ENCODE measurements at places on chromosomes 6 and 20.

DNA sequence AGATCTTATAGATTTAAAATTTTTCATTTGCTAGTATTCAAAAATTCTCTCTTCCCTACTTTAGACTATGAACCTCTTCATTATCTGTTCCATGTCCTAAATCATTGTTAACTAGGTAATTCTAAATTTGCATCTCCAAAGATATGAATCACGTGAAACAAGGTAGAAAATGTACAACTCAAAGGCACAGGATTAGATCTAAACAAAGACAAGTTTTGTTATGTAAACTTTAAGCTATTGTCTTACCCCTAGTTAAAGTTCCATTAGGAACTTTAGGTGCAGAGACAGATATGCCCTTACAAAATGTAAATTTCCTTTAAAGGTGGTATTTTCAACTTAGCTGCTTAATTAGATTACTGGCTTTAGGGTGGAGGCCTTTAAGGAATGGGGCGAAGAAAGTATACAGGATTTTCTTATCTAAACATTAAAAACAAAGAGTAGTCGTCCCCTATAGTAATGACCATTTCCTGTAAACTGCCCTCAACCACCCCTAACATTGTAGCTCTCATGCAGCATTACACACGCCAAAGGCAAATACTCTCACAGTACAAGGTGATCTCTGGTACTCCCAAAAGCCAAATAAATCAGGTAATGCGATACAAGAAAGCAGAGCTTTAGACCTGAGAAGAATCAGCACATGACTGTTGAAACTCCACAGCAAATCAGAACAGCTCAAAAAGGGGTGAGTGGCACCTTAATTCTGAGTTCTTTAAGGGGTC, 57.4 kb upstream of the MRAP2 start:
- no peak for DNase-seq

DNA sequence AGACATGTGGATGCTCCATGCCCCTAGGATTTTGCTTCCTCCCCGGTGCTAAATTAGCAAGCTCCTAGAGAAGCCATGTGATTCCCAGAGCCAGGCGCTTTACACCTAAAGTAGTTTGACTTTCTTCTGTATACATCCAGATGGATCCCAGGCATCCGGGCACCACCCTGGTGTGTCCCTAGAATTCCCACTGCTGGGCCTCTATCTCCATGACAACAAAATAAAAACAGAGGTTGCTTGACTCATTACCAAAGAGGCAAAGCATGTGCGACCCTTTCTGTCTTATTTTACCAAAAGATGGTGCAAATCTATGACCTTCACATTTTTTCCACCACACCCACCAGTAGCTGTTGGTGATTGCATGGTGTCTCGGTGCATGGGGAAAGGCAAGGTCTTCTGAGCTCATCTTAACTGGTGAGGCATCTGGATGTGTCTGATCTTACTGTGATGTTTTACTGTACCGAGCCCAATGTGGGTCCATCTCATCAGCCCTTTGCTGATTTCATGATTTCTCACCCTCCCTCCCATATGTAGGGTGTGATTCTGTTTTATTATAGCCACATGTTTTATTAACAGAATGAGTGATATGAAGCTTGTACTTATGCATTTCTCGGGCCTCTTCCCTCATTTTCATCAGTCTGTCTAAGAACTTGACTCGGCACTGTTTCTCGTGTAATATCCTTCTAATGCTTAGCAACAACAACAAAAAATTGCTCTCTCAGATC, 27.4 kb upstream of the VAPB start:
- peak; percentile 73 for DNase-seq

- DNase-seq, result no peak
These were observed 44.1 kb downstream of the SUN5 start for GRCh38 chr20:32960222-32960518.

DNA sequence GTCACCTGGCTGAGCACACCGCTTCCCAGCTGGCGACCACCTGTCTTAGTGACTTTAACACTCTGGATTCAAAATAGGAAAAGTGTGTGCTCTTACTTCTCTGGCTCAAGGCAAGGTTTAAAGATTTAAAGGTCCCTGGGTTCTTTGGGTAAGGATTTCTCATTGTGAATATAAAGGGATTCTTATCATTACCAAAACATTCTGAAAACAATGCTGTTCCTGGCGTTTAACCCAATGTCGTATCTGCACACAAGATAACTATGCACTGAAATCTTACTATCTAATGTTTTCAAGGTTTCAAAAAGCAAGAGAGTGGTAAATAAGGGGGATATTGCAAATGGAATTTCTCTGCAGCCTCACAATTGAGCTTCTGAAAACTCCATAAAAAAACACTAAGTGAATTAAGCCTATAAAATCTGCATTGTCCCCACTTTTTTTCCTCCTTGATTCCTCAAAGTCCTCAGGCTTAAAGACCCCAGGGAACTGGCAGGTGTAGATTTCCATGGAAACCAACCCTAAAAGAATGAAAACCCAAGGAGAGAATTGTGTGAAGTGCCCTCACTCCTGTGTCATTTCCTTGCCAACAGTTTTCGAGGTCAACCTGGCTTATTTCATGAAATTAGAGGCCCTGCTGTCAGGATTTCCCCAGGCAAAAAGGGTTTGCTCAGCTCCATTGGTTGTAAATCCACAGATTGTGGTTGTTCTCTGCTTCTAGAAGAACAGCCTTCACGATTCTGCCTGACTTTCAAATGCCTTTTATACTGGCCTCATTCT, 44.0 kb downstream of the BMP2 start:
- no peak for DNase-seq

GRCh38 chr6:130525408-130525807, 159.6 kb downstream of the TMEM200A start:
- DNase-seq, result no peak

- DNase-seq, result no peak
These were observed 59.4 kb upstream of the SCP2D1 start for GRCh38 chr20:18754030-18754652.

DNA sequence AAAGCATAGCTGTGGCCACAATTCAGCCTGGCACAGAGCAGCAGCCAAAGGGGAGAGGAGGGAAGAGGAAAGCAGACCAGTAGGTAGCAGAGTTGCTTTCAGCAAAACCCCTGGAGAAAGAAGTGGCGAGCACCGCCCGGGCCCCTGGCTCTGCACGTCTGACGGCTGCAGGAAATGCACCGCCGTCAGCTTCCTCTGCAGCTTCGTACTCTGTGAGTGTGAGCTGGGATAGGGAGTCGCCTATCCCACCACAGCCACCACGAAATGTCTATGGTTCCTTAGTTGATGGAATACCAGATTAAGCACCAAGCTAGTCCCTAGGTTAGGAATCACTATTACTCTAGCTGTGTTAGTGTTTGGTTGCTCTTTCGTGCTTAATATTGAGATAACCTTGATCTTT, 79.9 kb upstream of the NAA20 start:
- DNase-seq, result no peak

GRCh38 chr6:5463690-5464089, 202.4 kb downstream of the FARS2 start:
- DNase-seq, result no peak

GRCh38 chr20:41089555-41089954, 47.8 kb upstream of the PLCG1 start:
- DNase-seq, result no peak

- peak; percentile 71 for DNase-seq
These were observed 3.1 kb downstream of the STK38 start for GRCh38 chr6:36544228-36544627.

- no peak for DNase-seq
These were observed 165.8 kb downstream of the CD24 start for GRCh38 chr6:106808758-106809157.

- no peak for DNase-seq
These were observed 2.5 kb downstream of the ZDHHC14 start for GRCh38 chr6:157383471-157383870.

GRCh38 chr6:83883240-83883639, 23.8 kb downstream of the CYB5R4 start:
- no peak for DNase-seq

GRCh38 chr6:41343641-41344187, 8.3 kb downstream of the NCR2 start:
- no peak for DNase-seq

DNA sequence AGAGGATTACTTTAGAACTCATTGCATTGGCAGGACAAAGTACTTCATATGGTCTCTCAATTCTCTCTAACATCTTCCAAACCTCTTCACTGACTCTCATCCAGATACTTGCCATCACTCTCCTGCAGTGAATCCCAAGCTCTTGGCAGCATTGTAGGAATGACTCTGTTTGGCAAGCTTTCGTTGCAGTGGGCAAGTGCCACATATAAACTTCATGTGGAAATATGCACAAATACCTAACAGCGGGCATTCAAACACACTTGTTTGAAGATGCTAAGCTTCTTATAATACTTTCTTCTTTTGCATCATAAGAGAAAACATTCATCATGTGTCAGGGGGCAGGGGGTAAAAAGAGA, 86.2 kb upstream of the F13A1 start:
- DNase-seq, result no peak

DNA sequence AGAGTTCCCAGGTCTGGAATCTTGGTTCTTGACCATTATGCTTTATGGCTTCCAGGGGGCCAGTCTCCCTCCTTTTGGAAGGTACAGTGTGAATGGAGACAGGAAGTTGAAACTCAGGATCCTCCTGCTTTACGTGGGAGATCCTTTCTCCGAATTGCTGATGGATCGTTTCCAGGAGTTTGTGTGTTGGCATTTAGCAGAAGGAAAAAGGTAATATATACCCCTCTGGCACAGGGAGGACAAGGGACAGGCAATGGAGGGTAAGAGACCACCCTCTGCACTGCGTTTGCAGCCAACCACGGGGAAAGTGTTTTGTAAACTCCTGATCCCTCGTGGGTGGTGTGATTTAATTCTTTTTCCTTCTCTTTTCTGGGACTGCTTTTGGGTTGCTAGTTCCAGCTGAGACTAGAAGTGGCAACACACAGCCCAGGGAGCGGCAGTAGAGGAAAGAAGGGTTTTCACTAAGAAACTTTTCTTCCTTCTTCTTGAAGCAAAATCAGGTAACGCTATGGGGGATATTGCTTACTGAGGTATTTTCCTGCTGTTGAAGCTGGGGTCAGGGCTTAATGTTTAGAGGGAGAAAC, 257.6 kb upstream of the SUPT3H start:
- no peak for DNase-seq

DNA sequence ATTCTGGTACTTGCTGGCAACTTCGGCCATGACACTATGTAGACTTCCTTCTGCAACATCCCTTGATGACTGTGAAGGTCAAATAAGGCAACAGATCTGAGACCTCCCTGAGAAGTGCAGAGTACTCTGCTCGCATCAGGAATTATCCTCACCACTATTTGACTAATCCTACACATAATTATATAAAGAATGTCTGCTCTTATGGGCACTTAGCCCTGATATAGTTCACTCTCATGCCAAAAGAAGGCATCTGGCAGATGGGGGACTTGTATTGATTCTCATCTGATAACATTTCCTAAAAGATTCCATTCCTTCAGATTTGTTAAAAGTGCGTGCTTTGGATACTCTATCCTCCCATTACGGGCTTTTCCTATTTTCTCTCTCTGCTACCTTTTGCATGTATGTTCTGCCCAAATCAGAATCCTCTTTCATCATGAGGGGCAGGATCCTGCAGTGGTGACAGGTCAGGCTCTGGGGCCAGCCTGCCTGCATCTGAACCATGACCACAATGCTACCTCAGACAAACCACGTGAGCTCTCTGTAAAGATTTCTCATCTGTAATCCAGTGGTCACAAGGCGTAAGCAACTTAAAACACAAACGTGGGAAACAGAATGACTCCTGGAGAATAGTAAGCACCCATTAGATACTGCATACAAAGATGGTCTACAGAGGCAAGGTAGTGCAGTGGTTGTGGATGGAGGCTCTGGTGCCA, 134.0 kb downstream of the GJA10 start:
- no peak for DNase-seq

GRCh38 chr6:30963641-30964040, 19.9 kb upstream of the MUC21 start:
- peak; percentile 19 for DNase-seq

- no peak for DNase-seq
These were observed 28.4 kb downstream of the SYNDIG1 start for GRCh38 chr20:24497851-24498250.

DNA sequence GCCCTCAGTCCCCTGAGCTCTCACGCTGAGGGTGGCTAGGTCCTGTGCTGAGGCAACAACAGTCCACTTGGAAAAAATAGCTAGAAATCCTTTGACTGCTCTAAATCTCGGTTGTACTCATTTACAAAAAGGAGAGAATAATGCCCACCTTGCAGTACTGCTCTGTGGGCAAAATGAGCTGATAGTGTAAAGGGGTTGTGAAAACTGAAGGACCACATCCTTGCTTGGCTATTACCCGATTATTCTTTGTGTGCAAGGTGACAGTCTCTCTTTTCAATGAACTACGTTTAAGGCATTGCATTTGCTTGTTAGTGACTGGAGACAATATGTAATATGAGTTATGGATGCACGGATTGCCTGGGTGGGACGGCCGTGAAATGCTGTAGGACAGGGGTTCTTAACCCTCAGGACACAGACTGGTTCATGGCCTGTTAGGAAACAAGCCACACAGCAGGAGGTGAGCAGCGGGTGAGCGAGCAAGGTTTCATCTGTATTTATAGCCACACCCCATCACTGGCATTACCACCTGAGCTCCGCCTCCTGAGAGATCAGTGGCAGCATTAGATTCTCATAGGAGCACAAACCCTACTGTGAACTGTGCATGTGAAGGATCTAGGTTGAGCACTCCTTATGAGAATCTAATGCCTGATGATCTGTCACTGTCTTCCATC, 14.6 kb downstream of the SAMD3 start:
- DNase-seq, result no peak

DNA sequence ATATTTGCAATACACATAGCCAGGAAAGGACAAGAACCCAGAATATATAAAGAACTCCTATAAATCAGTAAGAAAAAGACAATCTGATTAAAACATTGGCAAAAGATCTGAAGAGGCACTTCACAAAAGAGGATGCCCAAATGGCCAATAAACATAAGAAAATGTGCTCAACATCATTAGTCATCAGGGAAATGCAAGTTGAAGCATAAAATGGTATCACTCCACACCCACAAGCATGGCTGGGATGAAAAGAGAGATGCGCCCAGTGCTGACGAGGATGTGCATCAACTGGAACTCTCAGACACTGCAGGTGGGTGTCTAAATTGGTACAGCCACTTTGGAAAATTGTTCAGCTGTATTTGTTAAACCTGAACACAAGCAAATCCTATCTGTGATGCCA, 42.4 kb upstream of the MLN start:
- no peak for DNase-seq
